Kidney glomerular epithelial cell (primary cell): ENCODE measurements at places on chromosomes 2 and 18.

GRCh38 chr2:138589663-138590062, 88.1 kb downstream of the SPOPL start:
- DNase-seq = no peak

DNA sequence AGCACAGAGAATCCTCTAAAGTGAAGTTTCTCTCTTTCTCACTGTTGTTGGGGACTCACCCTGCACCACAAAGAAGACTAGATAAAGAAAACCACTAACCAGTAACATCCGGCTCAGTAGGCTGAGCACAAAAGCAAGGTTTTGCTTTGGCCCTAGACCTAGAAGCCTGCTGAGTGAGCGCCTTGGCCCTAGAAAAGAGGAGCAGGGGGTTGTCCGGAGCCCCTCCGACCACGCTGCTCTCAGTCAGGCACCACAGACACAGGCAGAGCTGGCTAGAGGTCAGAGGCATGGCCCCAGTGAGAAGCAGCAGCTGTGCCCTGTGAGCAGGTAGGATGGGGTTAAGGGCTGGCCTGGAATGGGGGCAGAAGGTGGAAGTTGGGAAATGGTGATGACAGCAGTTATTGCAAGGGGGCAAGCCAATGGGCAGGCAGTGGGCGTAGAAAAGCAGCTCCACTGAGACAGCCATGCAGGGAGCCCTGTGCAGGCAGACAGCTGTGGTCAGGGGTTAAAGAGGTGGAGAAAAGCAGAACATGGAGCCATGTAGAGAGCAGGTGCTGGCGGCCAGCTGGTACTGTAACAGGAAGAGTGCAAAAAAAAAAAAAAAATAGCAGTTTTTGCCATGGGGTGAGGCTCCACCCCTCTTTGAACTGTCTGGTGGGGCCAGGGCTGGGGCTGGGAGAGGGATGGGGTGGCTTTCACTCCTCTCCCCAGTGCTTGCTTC, 36.9 kb upstream of the SLC14A1 start:
- DNase-seq = no peak

GRCh38 chr2:121539750-121540469, 9.2 kb downstream of the RNU4ATAC start:
- DNase-seq = no peak

- no peak for DNase-seq
Observed at GRCh38 chr2:217065695-217066405, 206.0 kb upstream of the TNP1 start.

DNA sequence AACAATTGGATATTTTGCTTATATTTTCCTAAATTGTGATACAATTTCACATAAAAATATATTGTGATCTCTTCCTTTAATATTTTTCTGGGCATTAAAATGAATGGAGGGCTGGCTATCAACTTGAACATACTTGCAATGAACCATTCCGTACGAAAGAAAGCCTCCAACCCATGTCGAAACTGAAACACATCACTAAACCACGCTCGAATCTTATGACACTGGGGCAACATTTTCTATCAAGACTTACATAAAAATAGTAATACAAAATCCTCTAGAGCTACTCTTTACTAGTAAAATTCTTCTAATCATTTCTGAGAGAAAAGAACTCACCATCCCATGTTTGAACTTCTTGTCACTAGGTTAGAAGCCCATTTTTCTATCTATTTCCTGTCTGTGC, 132.8 kb upstream of the DOK6 start:
- DNase-seq = no peak

- no peak for DNase-seq
Observed at GRCh38 chr2:142320067-142320466, 189.3 kb upstream of the LRP1B start.

DNA sequence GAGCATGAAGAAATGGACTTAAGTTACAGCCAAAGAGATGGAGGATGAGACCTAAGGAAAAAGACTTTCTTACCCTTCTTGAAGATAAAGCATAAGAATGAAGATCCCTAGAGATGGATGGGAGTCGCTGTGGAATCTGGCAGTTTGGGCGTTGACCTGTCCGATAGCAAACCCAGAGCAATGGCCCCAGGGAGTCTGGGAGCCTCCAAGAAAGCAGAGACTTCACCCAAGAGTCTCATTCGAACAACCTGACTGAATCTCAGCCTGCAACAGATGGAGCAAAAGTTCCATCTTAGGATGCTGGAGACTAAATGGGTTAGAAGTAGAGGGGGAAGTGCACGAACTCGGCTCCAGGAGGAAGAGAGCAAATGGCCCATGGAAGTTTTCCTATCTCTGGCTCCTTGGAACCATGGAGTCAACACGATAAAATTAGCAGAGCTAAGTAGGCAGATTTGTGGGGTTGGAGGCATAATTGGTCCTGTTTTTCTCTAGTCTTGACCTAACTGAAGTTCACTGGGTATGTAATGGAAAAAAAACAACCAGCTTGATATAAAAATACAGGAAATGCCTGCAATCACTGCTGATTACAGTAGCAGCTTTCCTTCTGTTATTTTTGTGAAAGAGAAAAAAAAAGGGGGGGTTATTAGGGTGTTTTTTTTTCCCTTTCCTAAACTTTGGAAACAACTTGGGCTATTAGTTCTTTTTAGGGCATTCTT, 178.4 kb upstream of the EPAS1 start:
- DNase-seq = no peak

DNA sequence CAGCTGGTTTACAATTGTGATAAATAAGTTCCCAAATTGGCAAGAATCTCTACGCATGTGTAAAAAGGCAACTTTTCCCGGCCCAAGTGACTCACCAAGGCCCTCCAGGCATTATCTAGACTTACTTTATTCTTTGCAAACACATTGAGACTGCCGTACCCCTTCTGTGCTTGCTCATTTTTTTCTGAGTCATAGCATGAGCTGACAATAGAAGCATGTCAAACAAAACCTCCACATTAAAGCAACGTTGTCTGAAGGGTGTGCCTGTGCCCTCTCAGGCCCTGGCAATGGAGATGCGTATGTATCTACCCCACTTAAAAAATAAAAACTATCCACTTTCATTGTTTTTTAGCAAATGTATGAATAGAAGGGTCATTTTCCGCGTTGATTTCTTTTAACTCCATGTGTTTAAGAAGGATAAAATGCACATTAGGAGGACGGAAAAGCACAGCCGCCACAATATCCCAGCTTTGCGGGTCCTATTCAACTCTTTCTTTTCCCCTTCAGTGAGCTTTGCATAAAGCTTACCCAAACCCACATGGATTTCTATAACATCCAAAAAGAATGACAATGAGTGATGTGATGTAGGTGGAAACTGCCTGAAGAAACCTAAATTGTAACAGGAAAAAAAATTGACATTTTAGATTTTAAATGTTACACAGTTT, 298.2 kb downstream of the CDCA7 start:
- DNase-seq = peak; percentile 92

- DNase-seq = no peak
Observed at GRCh38 chr2:218570850-218571249, 2.2 kb downstream of the CNOT9 start.

- DNase-seq = no peak
Observed at GRCh38 chr2:161238265-161238559, 70.0 kb upstream of the PSMD14 start.

DNA sequence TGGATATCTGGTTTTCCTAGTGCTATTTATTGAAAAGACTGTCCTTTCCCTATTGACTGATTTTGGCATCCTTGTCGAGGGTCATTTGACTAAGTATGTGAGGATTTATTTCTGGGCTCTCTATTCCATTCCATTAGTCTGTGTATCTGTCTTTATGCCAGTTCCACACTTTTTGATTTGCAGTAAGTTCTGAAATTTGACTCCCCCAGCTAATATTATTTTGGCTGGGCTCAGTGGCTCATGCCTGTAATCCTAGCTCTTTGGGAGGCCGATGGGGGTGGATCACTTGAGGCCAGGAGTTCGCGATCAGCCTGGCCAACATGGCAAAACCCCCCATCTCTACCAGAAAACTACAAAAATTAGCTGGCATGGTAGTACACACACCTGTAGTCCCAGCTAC, 46.8 kb upstream of the GAREM2 start:
- DNase-seq = no peak

GRCh38 chr2:158099716-158100115, 2.0 kb upstream of the UPP2 start:
- DNase-seq = peak; percentile 29

DNA sequence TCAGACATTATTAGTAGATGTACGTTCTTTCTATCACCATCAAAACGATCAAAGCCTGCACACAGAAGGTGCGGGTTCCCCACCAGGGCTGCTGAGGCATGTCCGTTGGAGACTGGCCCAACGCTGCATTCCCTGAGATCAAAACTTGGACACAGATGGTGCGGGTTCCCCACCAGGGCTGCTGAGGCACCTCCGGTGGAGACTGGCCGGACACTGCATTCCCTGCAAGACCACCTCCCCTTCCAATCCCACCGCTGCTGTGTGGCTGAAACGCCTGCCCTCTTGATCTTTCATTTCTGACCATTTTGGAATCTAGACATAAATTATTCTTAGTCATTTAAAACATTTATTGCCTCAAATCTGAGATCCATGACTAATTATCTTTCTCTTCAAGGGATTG, 254.2 kb upstream of the SALL3 start:
- no peak for DNase-seq

DNA sequence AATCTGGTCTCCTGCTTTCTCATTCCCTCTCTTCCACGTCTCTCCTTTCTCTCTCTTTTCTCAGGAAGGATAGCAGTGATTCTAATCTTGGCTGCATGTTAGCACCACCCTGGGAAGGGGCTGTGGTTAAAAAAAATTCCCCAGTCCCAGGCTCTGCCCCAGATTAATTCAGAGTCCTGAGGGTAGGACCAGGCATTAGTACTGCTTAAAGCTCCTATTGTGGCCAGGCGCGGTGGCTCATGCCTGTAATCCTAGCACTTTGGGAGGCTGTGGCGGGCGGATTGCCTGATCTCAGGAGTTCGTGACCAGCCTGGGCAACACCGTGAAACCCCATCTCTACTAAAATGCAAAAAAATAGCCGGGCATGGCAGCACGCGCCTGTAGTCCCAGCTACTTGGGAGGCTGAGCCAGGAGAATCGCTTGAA, 35.4 kb upstream of the EML4 start:
- DNase-seq = no peak

- DNase-seq = no peak
Observed at GRCh38 chr2:173884025-173884802, 81.0 kb downstream of the SP3 start.

- no peak for DNase-seq
Observed at GRCh38 chr2:120224735-120225548, 1.7 kb upstream of the TMEM185B start.

DNA sequence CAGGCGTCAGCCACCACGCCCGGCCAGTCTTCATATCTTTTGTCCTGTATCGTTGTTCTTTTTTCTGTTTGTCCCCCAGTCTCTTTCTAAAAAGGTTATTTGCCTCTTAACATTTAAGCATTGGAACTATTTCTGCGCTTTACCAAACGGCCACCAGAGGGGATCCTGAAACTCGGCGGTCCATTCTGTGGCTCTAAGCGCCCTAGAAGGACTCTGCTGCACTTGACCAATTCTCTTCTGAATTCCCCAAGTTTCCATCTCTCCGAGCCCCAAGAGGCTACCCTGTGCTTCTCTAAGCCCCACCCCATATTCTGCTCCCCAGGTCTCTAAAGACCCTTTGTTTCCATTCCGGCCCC, 33.1 kb upstream of the REG3G start:
- no peak for DNase-seq

DNA sequence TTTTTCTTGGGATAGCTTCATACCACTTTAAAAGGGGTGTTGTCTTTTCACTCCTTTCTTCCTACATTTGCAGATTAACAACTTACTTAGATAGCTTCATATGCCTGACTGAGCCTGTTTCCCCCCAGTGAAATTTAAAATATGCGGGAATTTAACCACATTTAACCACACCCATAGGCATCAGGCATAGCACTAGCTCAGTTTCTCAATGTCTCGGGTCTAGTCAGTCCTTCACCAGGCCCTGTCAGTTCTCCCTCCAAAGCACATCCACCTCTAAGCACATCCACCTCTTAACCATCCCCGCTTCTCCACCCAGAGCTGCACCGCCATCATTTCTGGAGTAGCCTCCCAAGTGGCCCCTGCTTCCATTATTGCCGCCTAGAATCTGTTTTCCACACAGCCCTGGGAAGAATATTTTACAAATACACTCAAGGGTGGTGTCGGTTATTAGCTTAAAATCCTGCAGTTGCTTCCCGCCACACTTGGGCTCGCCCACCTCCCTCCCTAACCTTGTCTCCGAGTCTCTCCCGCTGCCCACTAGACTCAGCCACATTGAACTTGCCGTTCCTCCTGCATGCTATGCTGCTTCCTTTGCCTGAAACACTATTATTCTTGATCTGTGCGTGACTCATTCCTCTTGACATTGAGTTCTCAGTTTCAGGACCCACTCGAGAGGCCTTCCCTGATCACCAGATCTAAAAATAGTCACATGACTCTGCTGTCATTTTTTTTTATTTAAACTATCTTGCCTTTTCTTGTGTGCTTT, 68.3 kb downstream of the SPTBN1 start:
- peak; percentile 84 for DNase-seq

GRCh38 chr2:45280794-45281193, 271.5 kb upstream of the SIX2 start:
- no peak for DNase-seq

DNA sequence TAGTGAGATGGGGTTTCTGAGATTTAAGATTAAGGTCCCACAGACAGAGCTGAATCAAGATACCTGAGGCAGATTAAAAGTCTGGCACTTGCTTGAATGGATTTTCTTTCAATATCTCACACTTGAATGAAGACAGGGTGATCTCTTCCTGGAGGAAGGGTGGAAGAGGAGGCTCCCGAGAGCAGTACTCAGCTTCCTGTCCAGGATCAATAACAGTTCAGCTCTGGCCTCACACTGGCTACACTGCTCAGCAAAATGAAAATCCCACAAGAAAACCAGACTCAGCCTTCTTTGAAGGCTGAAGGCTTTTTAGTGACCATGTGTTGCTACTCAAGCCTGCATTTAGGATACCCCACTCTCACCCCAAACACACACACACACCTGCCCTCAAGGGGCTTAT, 11.1 kb downstream of the ARHGEF33 start:
- no peak for DNase-seq

GRCh38 chr18:22552899-22553460, 135.3 kb upstream of the CTAGE1 start:
- DNase-seq = no peak

- no peak for DNase-seq
Observed at GRCh38 chr18:54780285-54780861, 47.9 kb upstream of the RAB27B start.

GRCh38 chr2:217510771-217511291, 492.0 kb downstream of the TNS1 start:
- DNase-seq = peak; percentile 67

GRCh38 chr18:73684647-73685046, 463.0 kb downstream of the FBXO15 start:
- DNase-seq = peak; percentile 3
